ENCODE measurements at places on chromosomes 5 and 9. TPM values are rescaled to one million over a fixed set of nuclear protein-coding genes. Genes with fewer than 3 reads are reported as not detected.

The SHISAL2B gene
- polyA plus RNA-seq = not detected

The CSF2 gene
- polyA plus RNA-seq = 0.31 TPM

The DBH gene
- polyA plus RNA-seq = not detected

The SH3PXD2B gene
- polyA plus RNA-seq = 15.0 TPM

The OR13D1 gene
- polyA plus RNA-seq = not detected

The NPR3 gene
- 23.2 TPM for polyA plus RNA-seq

The PCDHGB2 gene
- polyA plus RNA-seq = 2.4 TPM

DNA sequence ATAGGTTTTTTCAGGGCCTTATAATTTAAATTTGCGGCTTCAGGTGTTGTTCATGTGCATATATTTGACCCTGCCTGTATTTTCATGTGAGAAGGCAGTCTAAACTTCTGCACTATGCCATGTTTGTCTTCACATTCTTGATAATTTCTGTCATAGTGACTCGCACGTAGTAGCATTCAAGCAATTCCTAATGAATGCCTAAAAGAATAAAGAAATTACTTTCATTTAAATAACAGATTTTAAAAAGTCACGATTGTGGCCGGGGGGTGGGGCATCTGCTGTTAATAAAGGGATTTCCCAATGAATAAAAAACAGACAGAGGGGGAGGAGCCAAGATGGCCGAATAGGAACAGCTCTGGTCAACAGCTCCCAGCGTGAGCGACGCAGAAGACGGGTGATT is 318.0 kb downstream of the ADAMTS6 start:
- no peaks in the 10 kb centered on the region for H3K36me3 ChIP-seq
- no peaks in the 10 kb centered on the region for H3K27me3 ChIP-seq
- peak; percentile 85 for DNase-seq
- H3K4me1 ChIP-seq = peaks cover 3% of the 10 kb centered on the region
- no peak overlapping the region for H3K4me3 ChIP-seq

GRCh38 chr5:132362086-132362485 is 7.4 kb upstream of the SLC22A5 start:
- H3K4me1 ChIP-seq = peaks cover 4% of the 10 kb centered on the region
- H3K36me3 ChIP-seq = no peaks in the 10 kb centered on the region
- H3K4me3 ChIP-seq = no peak overlapping the region
- no peak for DNase-seq

- peaks cover 3% of the 10 kb centered on the region for H3K36me3 ChIP-seq
- no peak overlapping the region for H3K4me3 ChIP-seq
- H3K4me1 ChIP-seq = peaks cover 20% of the 10 kb centered on the region
- DNase-seq = peak; percentile 93
- no peak overlapping the region for H3K27ac ChIP-seq
- no peaks in the 10 kb centered on the region for H3K27me3 ChIP-seq
Measured at GRCh38 chr9:129968690-129969485, 74.1 kb downstream of the FNBP1 start.

- no peak for DNase-seq
- no peaks in the 10 kb centered on the region for H3K4me1 ChIP-seq
Measured at GRCh38 chr5:128035689-128036088, 47.9 kb upstream of the SLC12A2 start.

DNA sequence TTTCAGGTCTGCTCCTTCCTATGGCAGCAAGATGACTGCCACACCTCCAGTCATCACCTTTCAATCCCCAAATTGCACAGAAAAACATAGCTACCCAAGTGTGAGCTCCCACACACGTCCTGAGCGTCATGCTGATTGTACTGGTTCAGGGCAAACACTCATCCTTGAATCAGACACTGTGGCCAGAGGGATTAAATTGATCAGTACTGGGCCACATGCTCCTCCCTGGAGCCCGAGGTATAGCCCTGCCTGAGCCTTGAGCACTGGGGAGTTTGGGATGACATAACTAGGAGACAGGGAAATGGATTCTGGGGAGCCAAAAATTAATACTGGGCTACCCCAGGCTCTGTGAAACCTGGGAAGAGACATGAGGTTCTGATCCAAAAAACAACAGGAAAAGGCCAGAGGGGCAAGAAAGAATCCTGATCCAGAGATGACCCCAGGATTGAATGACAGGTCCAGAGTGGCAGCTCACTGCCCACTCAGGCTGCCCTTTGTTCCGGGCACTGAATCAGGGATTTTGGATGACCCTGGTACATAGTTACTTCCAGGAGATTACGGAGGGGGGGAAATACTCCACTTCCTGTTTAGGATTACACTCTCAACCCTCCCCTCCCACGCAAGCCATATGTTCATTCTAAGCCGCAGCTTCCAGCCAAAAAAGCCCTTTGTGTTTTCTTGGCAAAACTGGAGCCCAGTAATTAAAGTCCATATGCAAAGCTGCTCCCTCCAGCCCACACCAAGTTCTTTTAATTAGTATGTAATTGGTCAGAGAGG is 141.6 kb upstream of the SPRY4 start:
- no peak overlapping the region for H3K4me3 ChIP-seq
- H3K4me1 ChIP-seq = peaks cover 15% of the 10 kb centered on the region
- no peaks in the 10 kb centered on the region for H3K36me3 ChIP-seq
- H3K27ac ChIP-seq = peak overlapping the region; percentile 43
- H3K27me3 ChIP-seq = no peaks in the 10 kb centered on the region
- DNase-seq = peak; percentile 74

GRCh38 chr9:121226175-121226574 is 24.5 kb upstream of the RAB14 start:
- peak; percentile 54 for DNase-seq
- H3K4me1 ChIP-seq = 0 out of 2 replicates have a peak, but pooled peaks cover 2% of the 10 kb centered on the region
- H3K27me3 ChIP-seq = no peaks in the 10 kb centered on the region
- H3K36me3 ChIP-seq = no peaks in the 10 kb centered on the region

DNA sequence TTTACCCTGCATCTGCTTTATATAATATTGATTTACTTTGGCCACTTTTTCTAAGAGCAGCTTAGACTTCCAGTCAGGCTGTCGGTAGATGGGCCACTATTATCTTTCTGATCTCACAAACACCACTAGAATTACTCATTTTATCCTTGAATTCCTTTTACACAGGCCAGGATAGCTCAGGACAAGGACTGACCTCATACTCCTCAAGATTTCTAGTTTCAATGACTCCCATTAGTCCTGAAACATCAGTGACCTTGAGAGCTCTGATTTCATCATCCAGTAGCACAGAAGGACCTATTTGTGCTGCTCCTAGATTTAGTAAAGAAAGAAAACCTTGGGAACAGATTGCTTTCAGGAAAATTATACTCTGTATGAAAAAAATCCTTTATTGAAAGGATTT is 727.9 kb upstream of the PTPRD start:
- DNase-seq = no peak
- no peaks in the 10 kb centered on the region for H3K4me1 ChIP-seq
- H3K27ac ChIP-seq = no peak overlapping the region
- H3K4me3 ChIP-seq = no peak overlapping the region
- no peaks in the 10 kb centered on the region for H3K36me3 ChIP-seq

DNA sequence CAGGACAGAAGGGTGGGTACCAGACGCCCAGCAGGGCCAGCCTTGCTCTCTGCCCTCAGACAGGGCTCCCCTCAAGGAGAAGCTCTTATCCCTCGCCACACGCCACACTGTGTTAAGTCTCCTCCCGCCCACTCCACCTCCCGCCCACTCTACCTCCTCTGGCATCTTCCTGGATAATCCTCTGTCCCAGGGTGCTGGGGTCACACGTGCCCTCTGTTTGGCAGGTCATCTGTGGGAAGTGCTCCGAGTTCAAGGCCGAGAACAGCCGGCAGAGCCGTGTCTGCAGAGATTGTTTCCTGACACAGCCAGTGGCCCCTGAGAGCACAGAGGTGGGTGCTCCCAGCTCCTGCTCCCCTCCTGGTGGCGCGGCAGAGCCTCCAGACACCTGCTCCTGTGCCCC is 26.0 kb upstream of the SUSD3 start:
- DNase-seq = no peak
- peaks cover 26% of the 10 kb centered on the region for H3K27me3 ChIP-seq
- H3K36me3 ChIP-seq = no peaks in the 10 kb centered on the region
- no peak overlapping the region for H3K27ac ChIP-seq
- H3K4me3 ChIP-seq = no peak overlapping the region
- no peaks in the 10 kb centered on the region for H3K4me1 ChIP-seq

DNA sequence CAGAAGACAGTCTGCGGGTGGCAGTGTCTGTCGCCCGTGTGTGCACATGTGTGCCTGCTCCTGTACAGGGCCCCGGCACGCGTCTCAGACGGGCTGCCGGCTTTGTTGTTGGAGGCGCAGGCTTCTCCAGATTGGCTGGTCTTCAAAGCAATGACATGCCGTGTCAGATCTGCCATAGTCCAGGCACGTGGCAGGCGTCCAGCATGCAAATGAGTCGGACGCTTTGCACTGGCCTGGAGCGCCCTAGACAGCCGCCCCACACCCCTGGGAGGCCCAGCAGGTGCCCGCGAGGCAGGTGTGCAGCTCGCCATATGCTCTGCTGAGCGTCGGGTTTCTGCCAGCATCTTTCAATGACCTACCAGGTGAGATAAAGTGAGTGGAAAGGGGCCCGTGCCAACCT is 71.5 kb downstream of the GADD45G start:
- peaks cover 3% of the 10 kb centered on the region for H3K27me3 ChIP-seq
- H3K4me1 ChIP-seq = no peaks in the 10 kb centered on the region
- no peak overlapping the region for H3K4me3 ChIP-seq
- DNase-seq = no peak
- H3K36me3 ChIP-seq = no peaks in the 10 kb centered on the region

GRCh38 chr5:150999704-151000442 is 20.5 kb upstream of the GPX3 start:
- no peaks in the 10 kb centered on the region for H3K36me3 ChIP-seq
- H3K27me3 ChIP-seq = peaks cover 11% of the 10 kb centered on the region
- peak; percentile 14 for DNase-seq
- no peak overlapping the region for H3K27ac ChIP-seq

DNA sequence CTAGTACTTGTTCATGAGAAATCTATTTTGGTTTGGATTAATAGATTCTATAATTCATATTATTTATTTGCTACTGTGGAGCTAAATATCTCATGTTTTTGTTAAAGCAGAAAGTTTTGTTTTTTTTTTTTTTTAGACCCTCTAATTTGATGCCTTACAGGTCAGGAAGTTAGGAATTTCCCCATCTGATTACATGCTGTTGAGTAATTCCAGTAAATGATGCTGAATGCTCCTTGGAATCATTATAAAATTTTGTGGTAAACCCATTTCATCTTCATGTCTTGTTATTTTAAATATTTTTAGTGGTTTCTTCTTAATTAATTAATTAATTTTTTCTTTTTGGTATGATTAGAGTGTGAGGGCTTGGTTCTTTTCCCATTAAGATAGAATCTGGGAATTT is 35.6 kb downstream of the NNT start:
- no peaks in the 10 kb centered on the region for H3K27me3 ChIP-seq
- peaks cover 9% of the 10 kb centered on the region for H3K4me1 ChIP-seq
- H3K36me3 ChIP-seq = peaks cover 5% of the 10 kb centered on the region
- H3K4me3 ChIP-seq = no peak overlapping the region
- DNase-seq = peak; percentile 43
- no peak overlapping the region for H3K27ac ChIP-seq

- no peak for DNase-seq
- H3K27ac ChIP-seq = no peak overlapping the region
- peaks cover 20% of the 10 kb centered on the region for H3K36me3 ChIP-seq
- no peaks in the 10 kb centered on the region for H3K27me3 ChIP-seq
- no peak overlapping the region for H3K4me3 ChIP-seq
Measured at GRCh38 chr9:69248005-69248404, 73.9 kb downstream of the TJP2 start.

DNA sequence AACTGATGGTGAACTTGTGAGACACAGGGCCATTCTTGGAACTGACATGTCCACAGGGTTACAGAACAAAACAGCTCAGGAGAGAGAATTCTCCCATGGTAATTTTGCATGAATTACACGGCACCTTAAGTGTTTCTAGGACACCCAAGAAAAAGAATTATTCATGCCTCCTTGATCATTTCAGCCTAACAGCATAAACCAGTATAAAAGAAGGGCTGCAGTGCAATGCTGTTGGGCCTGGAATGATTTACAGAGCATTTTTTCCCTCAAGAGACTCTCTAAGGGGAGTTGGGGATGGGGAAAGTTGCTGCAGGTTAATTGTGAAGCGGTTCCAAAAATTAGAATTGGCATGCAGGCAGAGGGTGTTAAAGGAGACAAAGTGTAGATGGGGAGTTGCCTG is 136.4 kb upstream of the FBXL7 start:
- DNase-seq = no peak
- no peaks in the 10 kb centered on the region for H3K4me1 ChIP-seq
- H3K27me3 ChIP-seq = no peaks in the 10 kb centered on the region

GRCh38 chr5:179793468-179794139 is at the start of gene LTC4S:
TSS of gene LTC4S (plus strand) at chr5:179793986. CDS start at chr5:179794081, 95 bp downstream.
- no peak within 1 kb of the TSS for H3K27ac ChIP-seq
- no peaks in the 10 kb centered on the region for H3K27me3 ChIP-seq
- H3K36me3 ChIP-seq = peaks cover 19% of the 10 kb centered on the region
- DNase-seq = peak; percentile 27
- no peak within 1 kb of the TSS for H3K4me3 ChIP-seq
- peaks cover 9% of the 10 kb centered on the region for H3K4me1 ChIP-seq

- H3K27me3 ChIP-seq = peaks cover 14% of the 10 kb centered on the region
- no peak overlapping the region for H3K4me3 ChIP-seq
Measured at GRCh38 chr9:78040726-78041125, 9.1 kb upstream of the GNAQ start.

DNA sequence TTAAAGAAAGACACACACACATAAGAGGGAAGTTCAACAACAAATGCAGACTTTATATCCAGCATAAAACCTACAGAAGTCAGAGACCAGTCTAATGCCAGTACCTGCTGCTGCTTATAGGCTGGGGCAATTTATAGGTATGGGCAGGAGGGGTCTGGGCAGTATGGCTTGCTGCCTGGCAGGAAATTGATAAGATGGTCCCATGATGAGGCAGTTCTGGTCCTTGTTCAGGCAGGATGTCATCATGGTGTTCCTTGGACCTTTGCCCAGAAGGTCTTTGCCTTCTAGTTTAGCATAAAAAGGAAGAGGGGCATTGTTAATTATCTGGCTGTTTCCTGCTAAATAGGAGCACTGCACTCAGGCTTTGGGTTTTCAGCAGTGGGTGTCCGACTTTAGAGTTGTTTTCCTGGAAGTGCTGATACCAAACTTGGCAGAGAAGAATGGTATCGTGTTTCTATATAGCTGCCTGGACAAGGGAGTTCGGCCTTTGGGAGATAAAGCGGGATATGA is 10.4 kb upstream of the PDCD1LG2 start:
- H3K27ac ChIP-seq = no peak overlapping the region
- peaks cover 6% of the 10 kb centered on the region for H3K4me1 ChIP-seq
- no peaks in the 10 kb centered on the region for H3K36me3 ChIP-seq
- H3K27me3 ChIP-seq = no peaks in the 10 kb centered on the region
- DNase-seq = peak; percentile 68

DNA sequence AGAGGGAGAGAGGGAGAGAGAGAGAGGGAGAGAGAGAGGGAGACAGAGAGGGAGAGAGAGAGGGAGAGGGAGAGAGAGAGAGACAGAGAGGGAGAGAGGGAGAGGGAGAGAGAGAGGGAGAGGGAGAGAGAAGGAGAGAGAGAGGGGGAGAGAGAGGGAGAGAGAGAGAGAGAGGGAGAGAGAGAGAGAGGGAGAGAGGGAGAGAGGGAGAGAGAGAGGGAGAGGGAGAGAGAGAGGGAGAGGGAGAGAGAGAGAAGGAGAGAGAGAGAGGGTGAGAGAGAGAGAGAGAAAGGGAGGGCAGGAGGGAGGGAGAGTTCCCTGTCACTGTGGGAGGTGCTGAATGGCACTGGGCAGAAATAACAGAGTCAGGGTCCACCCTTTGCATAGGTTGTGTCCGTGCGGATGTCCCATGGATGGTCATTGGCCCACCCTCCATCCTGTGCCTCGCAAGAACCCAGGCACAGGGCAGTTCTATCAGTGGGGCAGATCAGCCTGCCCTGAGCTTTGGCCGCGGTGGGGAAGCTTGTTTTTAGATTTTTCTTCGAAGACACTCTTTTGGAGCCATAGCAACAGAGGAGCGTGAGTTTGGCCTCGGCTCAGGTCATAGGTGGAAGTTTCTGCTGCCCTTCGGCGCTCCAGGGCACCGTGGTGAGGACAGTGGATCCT is 30.1 kb downstream of the ADAMTSL2 start:
- peaks cover 18% of the 10 kb centered on the region for H3K27me3 ChIP-seq
- no peak overlapping the region for H3K4me3 ChIP-seq
- H3K27ac ChIP-seq = no peak overlapping the region
- H3K4me1 ChIP-seq = peaks cover 6% of the 10 kb centered on the region
- no peak for DNase-seq

Data from IMR-90 (cell line).